ENCODE measurements at places on chromosomes 12 and 14. TPM values are rescaled to one million over a fixed set of nuclear protein-coding genes. Genes with fewer than 3 reads are reported as not detected.
A peak's percentile ranks its signal among the peaks of the same experiment; 100 is the strongest.

The SLC22A17 gene
- total RNA-seq = 40.3 TPM

DNA sequence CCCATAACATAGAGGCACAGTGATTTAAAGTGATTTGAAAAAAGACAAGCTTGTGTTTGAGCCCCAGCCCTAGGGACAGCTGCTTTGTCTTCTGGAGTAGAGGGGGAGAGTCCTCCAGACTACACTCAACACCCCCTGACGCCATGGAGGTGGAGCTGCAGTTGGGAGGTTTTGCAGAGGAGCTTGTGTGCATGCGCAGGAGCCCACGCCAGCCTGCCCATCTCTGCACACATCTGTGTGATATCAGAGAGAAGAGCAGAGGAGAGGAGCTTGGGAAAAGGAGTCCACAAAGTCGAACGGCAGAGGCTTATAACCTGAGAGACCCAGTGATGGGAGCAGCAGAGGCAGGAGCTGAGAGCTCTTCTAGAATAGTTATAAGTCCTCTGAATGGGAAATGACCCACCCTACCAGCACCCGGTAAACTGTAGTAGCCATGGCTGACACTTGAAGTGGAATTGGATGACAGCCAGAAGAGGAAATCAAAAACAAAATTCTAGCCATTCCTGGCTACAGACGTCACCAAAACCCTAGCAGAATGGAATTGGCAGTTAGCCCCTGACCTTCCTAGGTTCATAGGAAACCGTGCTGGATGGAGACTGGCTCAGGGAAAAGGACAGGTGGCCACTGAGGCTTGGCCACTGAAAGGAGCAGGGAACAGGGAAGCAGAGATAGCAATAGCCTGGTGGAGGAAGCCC lies 185.1 kb upstream of the VASH1 start:
- H3K36me3 ChIP-seq = no peaks in the 10 kb centered on the region
- peaks cover 6% of the 10 kb centered on the region for H3K4me1 ChIP-seq
- H3K27me3 ChIP-seq = peaks cover 11% of the 10 kb centered on the region
- no peak overlapping the region for H3K27ac ChIP-seq
- DNase-seq = no peak

GRCh38 chr14:100537446-100538350 lies 49.5 kb downstream of the BEGAIN start:
- peak; percentile 87 for DNase-seq
- H3K27ac ChIP-seq = no peak overlapping the region
- no peak overlapping the region for H3K4me3 ChIP-seq
- H3K36me3 ChIP-seq = no peaks in the 10 kb centered on the region

DNA sequence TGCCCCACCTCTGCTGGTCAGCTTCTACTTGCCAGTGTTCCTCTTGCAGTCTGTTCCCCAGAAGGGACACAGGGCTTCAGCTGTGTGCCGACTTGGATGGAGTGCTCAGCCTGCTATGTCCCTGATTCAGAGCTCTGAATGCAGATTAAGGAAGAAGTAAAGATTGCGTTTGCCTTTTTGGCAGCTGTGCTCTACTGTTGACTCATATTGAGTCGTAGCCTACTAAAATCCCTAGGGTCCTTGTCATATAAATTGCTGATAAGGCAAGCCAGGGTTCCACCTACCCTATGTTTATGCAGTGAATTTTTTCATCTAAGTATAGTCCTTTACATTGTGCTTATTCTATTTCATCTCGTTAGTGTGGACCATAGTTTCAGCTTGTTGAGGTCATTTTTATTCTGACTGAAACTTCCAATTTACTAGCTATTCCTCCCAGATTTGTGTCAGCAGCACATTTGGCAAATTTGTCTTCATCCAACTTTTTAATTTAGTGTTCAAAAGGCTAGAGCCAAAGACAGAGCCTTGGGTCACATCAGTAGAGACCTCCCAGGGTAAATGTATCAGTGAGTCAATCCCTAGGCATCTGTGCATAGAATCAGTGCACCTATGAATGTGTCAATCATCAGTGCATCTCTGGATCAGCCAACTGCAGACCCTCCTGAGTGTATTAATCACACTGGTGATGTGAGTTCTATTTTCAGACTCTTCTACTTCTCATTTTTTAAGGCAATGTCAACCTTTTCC lies 31.9 kb downstream of the CACNA1C start:
- DNase-seq = no peak
- H3K4me1 ChIP-seq = peaks cover 66% of the 10 kb centered on the region
- no peak overlapping the region for H3K4me3 ChIP-seq
- H3K27ac ChIP-seq = peak overlapping the region; percentile 86
- H3K36me3 ChIP-seq = peaks cover 3% of the 10 kb centered on the region

GRCh38 chr12:54142114-54142475 lies 46.7 kb downstream of the SMUG1 start:
- peaks cover 76% of the 10 kb centered on the region for H3K27me3 ChIP-seq
- peak; percentile 38 for DNase-seq
- no peaks in the 10 kb centered on the region for H3K4me1 ChIP-seq
- H3K4me3 ChIP-seq = no peak overlapping the region
- H3K27ac ChIP-seq = no peak overlapping the region
- no peaks in the 10 kb centered on the region for H3K36me3 ChIP-seq

DNA sequence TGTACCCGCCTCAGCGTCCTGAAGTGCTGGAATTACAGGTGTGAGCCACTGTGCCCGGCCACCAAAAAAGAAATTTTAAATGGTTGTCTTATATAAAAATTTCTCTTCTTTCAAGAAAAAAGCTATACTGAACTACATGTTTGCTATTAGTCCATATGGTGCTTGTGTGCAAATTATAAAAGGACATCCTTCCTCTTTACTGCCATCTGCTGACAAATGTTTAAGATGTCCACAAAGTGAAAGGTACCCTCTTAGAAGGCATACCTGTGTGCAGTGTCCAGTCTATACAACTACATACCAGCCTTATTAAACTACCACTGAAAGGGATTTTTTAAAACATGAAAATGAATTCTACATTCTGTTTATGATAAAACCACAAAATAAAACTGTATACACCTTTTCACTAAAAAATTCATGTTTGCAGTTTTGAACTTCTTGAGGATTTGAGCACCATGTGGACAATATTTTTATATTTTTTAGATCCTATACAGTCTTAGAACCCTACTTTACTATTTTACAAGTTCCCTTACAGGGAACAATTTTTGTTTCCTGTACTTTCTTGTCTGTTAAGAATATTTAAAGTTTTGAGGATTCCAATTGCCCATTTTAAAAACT lies 32.8 kb upstream of the TOMM20L start:
- no peaks in the 10 kb centered on the region for H3K27me3 ChIP-seq
- no peak overlapping the region for H3K4me3 ChIP-seq
- peaks cover 22% of the 10 kb centered on the region for H3K36me3 ChIP-seq
- H3K4me1 ChIP-seq = no peaks in the 10 kb centered on the region
- H3K27ac ChIP-seq = no peak overlapping the region

DNA sequence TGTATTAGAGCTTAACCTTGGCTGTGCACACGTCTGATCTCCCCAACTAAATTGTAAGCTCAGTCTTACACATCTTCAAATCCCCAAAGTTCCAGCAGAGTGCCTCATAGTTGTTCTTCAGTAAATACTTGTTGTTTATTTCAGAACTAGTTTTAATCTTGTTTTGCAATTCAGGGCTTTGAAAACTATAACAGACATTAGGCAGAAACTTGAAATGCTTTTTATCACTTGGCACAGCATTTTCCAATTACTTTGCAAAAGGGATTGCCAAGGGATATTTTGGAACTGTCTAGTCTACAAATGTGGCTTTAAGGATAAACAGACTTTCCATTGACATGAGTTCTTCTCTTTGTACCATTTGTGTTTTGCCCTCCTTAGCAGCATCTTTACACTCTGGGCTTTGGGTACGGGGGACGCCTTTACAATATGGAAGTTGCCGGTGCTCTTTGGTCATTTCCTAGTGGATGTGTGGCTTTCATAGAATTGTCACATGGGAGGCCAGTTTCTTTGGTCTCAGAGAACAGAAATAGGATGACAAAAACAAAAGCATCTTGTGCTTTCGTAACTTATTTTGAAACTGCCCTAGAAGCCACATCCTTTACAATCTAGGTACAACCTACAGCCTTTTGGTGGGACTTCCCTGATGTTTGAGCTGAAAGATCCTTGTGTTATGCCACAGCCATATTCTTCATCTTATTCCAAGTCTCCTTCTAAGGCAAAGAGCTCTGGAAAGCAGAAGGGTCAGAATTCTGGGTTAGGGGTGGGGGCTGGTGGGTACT lies 96.9 kb downstream of the NPAS3 start:
- no peak overlapping the region for H3K27ac ChIP-seq
- DNase-seq = no peak
- H3K27me3 ChIP-seq = no peaks in the 10 kb centered on the region
- no peak overlapping the region for H3K4me3 ChIP-seq
- H3K36me3 ChIP-seq = no peaks in the 10 kb centered on the region

- DNase-seq = no peak
- peaks cover 1% of the 10 kb centered on the region for H3K27me3 ChIP-seq
- H3K4me1 ChIP-seq = no peaks in the 10 kb centered on the region
- no peak overlapping the region for H3K4me3 ChIP-seq
- H3K36me3 ChIP-seq = no peaks in the 10 kb centered on the region
Observed at GRCh38 chr12:127742231-127742630, 524.7 kb upstream of the TMEM132C start.

- H3K36me3 ChIP-seq = no peaks in the 10 kb centered on the region
- DNase-seq = no peak
- H3K27ac ChIP-seq = no peak overlapping the region
- H3K4me1 ChIP-seq = no peaks in the 10 kb centered on the region
- H3K4me3 ChIP-seq = no peak overlapping the region
Observed at GRCh38 chr14:36848213-36848612, 186.6 kb downstream of the PAX9 start.

DNA sequence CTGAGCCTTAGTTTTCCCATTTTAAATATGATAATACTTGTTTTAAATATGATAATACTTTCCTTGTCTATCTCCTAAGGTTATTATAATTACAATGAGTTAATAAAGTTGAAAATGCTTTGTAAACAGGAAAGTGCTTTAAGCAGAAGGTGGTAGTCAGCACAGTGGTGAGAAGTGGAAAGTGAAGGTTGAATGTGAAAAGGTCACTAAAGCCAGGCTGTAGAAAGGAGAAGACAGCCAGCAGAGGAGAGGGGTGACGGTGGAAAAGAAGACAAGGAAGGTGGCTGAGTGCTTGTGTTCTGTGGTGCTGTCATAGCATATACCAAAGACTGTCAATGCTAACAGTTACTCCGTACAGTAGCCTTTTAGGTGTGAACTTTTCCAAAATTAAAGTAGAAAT lies 117.8 kb downstream of the ESR2 start:
- no peak overlapping the region for H3K4me3 ChIP-seq
- no peak for DNase-seq
- no peak overlapping the region for H3K27ac ChIP-seq
- H3K27me3 ChIP-seq = no peaks in the 10 kb centered on the region

- H3K4me3 ChIP-seq = no peak overlapping the region
- no peaks in the 10 kb centered on the region for H3K27me3 ChIP-seq
- H3K36me3 ChIP-seq = no peaks in the 10 kb centered on the region
Observed at GRCh38 chr12:966724-967123, 17.2 kb upstream of the RAD52 start.

DNA sequence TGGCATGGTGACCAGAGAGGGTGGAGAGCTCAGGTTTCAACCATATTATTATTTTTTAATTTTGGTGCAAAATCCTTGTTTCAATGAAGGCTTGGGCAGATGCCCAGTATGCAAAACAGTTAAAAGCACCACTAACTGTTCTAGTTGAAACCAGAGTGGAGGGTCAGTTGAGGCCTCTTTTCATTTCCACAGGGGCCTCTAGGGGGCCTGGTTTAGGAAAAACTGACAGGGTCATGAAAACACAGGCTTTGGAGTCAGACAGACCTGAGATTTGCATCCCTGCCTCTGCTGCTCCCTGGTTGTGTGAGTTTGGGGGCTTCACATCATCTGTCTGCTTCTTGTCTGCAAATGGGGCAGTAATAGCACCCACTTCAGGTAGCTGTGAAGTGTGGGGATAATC lies 3.3 kb upstream of the RPH3A start:
- DNase-seq = no peak
- H3K27me3 ChIP-seq = peaks cover 10% of the 10 kb centered on the region
- H3K36me3 ChIP-seq = no peaks in the 10 kb centered on the region
- H3K4me1 ChIP-seq = no peaks in the 10 kb centered on the region
- H3K4me3 ChIP-seq = no peak overlapping the region
- no peak overlapping the region for H3K27ac ChIP-seq

Data from chondrocyte (in vitro differentiated cells).